ENCODE measurements at places on chromosomes 7 and 10. TPM values are rescaled to one million over a fixed set of nuclear protein-coding genes. Genes with fewer than 3 reads are reported as not detected.

Gene PDZD7
- total RNA-seq, result 1.3 TPM

Gene PLCE1
- total RNA-seq, result 28.1 TPM

Gene TMEM229A
- total RNA-seq, result 1.1 TPM

- no peak overlapping the region for H3K4me3 ChIP-seq
- no peaks in the 10 kb centered on the region for H3K4me1 ChIP-seq
- DNase-seq, result no peak
- no peaks in the 10 kb centered on the region for H3K27me3 ChIP-seq
Measured at GRCh38 chr7:42753367-42753766, 158.5 kb downstream of the C7orf25 start.

- peak overlapping the region; percentile 41 for H3K27ac ChIP-seq
- no peaks in the 10 kb centered on the region for H3K36me3 ChIP-seq
- no peak overlapping the region for H3K4me3 ChIP-seq
- peak; percentile 73 for DNase-seq
- no peaks in the 10 kb centered on the region for H3K4me1 ChIP-seq
- no peaks in the 10 kb centered on the region for H3K27me3 ChIP-seq
Measured at GRCh38 chr7:30707391-30708357, 25.4 kb upstream of the CRHR2 start.

- H3K4me1 ChIP-seq, result no peaks in the 10 kb centered on the region
- no peaks in the 10 kb centered on the region for H3K27me3 ChIP-seq
- no peak overlapping the region for H3K27ac ChIP-seq
- DNase-seq, result no peak
Measured at GRCh38 chr7:27551803-27552400, 110.8 kb downstream of the HIBADH start.

GRCh38 chr7:94679358-94679757, 23.4 kb upstream of the SGCE start:
- no peak overlapping the region for H3K4me3 ChIP-seq
- DNase-seq, result no peak
- no peaks in the 10 kb centered on the region for H3K27me3 ChIP-seq
- H3K36me3 ChIP-seq, result no peaks in the 10 kb centered on the region
- no peaks in the 10 kb centered on the region for H3K4me1 ChIP-seq

DNA sequence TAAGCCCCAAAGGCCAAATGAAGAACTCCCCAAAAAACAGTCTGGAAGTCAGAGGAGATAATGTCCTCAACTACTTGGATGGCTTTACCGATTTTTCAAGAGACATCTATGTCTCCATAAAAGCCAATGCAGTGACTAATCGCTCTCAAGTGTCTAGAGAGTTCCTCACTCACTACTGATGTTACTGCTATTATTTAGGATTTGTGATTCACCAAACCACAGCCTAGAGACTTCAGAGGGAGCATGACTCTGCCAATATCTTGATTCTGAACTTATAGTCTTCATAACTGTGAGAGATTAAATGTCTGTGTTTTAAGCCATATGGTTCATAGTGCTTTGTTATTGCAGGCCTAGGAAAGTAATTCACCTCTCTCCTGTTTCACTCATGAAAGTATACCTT, 160.2 kb downstream of the IPMK start:
- no peak overlapping the region for H3K4me3 ChIP-seq
- no peaks in the 10 kb centered on the region for H3K27me3 ChIP-seq
- H3K36me3 ChIP-seq, result no peaks in the 10 kb centered on the region
- no peaks in the 10 kb centered on the region for H3K4me1 ChIP-seq

DNA sequence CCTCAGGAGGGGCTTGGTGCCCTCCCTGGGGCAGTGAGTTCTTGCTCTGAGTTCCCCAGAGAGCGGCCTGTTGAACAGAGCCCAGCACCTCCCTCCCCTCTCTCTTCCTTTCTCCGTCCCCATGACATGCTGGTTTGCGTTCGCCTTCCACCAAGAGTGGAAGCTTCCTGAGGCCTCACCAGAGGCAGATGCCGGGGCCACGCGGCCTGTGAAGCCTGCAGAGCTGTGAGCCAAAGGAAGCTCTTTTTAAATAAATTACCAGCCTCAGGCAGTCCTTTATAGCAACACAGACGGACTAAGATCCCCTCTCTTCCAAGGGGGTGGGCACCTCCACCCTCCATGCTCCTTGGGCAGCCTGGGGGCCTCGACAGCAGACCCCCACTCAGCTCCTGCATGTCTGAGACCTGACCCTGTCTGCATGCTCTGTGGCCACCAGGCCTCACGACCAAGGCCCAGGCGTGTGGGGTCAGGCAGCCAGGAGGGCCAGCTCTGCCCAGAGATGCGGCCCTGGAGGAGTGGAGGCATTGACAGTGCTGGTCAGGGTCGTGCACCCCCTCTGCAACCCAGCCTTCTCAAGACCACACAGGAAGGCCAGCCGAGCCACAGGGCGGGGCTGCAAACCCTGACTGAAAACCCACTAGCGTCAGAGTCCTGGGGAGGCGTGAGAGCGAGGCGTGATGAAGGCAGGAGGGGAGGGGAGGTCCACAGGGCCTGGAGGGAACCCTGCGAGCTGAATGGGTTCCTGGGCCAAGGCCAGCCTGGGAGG, 54.6 kb upstream of the ADGRA1 start:
- H3K27ac ChIP-seq, result no peak overlapping the region
- H3K4me1 ChIP-seq, result no peaks in the 10 kb centered on the region
- no peaks in the 10 kb centered on the region for H3K36me3 ChIP-seq
- no peak for DNase-seq
- H3K4me3 ChIP-seq, result no peak overlapping the region

DNA sequence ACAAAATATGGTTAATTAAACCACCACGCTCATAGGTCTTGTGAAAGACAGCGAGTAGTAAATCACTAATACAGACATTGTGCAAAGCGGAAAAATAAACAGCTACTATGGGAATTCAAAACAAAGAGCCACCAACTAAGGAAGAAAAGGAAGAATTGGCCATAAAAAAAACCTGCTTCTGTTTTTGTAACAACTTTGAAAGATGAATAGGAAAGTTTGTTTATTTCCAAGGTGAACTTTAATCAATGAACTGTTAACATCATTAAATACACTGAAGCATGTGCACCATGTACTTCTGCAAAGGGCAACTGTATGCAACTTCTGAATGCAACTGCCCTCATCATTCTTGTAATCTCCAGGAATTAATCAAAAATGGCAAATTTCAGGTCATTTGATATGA, 651.1 kb downstream of the PARD3 start:
- no peaks in the 10 kb centered on the region for H3K4me1 ChIP-seq
- no peak for DNase-seq
- no peak overlapping the region for H3K27ac ChIP-seq
- H3K4me3 ChIP-seq, result no peak overlapping the region

GRCh38 chr10:116184512-116184794, 88.6 kb downstream of the GFRA1 start:
- no peaks in the 10 kb centered on the region for H3K27me3 ChIP-seq
- H3K36me3 ChIP-seq, result no peaks in the 10 kb centered on the region
- no peak overlapping the region for H3K4me3 ChIP-seq
- no peak for DNase-seq
- H3K4me1 ChIP-seq, result no peaks in the 10 kb centered on the region

DNA sequence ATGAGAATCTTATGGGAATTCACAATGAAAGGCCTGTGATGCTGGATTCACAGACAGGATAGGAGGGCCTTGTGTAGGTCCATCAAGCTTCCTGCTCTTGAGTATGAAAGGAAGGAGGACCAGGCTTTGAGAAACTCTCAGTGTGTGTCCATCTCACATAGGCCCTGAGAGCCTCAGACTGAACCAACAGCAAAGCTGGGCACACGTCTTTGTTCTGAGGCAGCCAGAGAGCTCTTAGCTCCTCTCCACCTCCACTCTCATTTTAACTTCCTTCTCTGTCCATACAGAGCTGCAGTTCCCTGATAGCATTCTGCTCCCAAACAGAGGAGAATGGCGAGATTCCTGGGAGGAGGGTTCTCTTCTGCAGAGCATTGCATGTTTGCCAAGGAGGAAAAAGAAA, 515.6 kb downstream of the CALN1 start:
- no peaks in the 10 kb centered on the region for H3K4me1 ChIP-seq
- H3K36me3 ChIP-seq, result no peaks in the 10 kb centered on the region
- no peak overlapping the region for H3K27ac ChIP-seq
- H3K4me3 ChIP-seq, result no peak overlapping the region
- H3K27me3 ChIP-seq, result no peaks in the 10 kb centered on the region

DNA sequence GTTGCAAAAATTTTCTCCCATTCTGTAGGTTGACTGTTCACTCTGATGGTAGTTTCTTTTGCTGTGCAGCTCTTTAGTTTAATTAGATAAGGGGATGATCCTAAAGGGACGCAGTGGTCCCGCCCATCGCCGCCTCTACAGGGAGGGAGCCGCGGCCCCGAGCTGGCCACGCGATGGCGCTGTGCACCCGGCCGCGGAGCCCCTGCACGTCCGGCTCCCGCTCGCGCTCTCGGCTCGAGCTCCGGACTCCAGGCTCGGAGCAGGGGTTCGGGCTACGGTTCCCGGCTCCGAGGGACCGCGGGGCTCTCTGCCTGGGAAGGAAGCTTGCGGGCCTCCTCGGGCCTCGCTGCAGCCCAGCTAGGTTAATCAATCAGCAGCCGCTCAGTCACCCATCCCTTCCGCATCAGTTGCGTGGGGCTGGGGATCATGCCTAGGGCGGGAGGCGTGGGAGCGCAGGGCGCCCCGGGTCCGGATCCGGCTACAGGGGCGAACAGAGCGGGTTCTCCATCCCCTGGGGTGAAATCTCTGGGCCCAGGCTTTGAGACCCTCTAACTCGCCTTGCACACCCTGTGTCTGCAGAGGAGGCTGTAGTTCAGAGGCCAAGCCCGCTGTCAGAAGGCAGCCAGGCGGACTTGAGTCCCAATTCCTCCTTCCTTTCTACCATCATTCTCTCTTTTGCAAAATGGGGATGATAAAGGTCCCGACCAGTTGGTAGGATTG, 97.9 kb downstream of the WDR11 start:
- H3K4me3 ChIP-seq, result peak overlapping the region; percentile 20
- H3K4me1 ChIP-seq, result peaks cover 8% of the 10 kb centered on the region
- no peaks in the 10 kb centered on the region for H3K36me3 ChIP-seq
- DNase-seq, result peak; percentile 69

DNA sequence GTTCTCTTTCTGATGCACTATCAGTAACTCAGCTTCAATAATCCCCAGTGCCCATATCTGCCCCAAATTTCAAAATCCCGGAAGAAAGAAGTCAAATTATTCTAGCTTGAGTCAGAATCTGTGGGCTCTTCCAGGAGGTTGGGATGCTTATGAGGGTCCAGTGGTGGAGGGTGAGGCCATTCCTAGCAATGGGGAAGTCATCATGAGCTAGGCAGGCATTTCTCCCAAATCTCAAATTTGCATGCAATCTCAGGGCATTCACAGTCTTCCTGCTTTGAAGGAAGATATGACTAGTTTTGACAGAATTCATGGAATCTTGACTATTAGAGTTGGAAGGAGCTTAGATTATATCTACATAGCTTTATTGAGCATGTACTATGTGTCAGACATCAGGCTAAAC, 164.3 kb upstream of the AGK start:
- no peak overlapping the region for H3K4me3 ChIP-seq
- H3K27ac ChIP-seq, result no peak overlapping the region
- H3K27me3 ChIP-seq, result no peaks in the 10 kb centered on the region
- no peak for DNase-seq

DNA sequence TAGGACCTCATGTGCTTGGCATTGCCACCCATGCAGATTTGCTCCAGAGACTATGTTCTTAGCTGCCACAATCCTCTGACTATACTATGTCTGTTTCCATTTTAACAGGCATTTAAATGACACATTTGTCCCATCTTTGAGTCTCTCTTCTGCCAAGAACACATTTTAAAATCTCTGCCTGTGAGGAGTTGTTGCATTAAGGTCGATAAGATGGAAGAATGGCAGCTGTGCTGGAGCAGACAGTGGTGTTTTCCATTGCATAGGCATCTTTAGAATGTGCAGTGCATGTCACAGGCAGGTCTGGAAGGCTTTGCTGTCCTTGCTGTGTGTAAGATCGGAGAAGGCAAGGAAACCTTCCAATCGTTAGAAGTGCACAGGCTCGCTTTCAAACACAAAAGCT, 70.9 kb upstream of the CELF2 start:
- DNase-seq, result no peak
- no peak overlapping the region for H3K27ac ChIP-seq
- H3K4me1 ChIP-seq, result no peaks in the 10 kb centered on the region
- no peak overlapping the region for H3K4me3 ChIP-seq
- no peaks in the 10 kb centered on the region for H3K27me3 ChIP-seq
